ENCODE measurements at places on chromosomes 1 and 21.

- no peak for DNase-seq
Observed at GRCh38 chr1:168300626-168301025, 19.9 kb downstream of the TBX19 start.

DNA sequence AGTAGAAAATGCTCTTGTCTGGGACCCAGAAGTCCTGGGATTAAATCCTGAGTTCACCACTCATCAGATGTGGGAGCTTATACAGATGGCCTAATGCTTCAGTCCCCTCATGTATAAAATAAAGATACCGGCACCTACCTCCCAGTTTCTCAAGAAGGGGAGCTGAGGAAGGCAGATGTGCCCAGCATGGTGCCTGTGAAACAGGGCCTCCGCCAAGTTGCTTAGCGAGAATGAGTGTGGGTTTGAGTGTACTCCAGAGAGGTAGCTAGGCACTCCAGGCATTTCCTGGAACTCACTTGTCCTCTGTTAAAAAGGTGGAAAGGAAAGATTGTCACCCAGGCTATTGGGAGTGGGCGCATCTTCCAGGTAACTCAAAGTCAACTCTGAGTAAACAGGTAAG lies 37.8 kb downstream of the IER5 start:
- DNase-seq: no peak

DNA sequence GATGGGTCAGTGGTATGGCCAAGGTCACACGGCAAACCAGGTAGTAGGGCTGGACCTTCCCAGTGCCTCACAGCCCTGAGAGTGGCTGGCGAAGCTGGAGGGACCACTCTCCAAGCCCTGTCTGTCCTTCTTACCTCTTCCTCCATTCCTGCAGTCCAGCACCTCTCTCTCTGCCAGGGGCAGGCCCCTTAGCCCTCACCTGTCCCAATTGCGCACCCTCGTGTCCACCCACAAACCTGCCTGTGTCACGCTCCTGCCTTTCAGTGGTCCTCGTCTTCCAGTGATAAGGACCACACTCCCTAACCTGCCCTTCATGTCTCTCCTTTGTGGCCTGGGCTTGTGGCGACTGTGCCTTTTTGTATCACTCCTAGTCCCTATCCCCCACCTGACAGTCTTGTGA lies 3.4 kb downstream of the PODN start:
- no peak for DNase-seq

DNA sequence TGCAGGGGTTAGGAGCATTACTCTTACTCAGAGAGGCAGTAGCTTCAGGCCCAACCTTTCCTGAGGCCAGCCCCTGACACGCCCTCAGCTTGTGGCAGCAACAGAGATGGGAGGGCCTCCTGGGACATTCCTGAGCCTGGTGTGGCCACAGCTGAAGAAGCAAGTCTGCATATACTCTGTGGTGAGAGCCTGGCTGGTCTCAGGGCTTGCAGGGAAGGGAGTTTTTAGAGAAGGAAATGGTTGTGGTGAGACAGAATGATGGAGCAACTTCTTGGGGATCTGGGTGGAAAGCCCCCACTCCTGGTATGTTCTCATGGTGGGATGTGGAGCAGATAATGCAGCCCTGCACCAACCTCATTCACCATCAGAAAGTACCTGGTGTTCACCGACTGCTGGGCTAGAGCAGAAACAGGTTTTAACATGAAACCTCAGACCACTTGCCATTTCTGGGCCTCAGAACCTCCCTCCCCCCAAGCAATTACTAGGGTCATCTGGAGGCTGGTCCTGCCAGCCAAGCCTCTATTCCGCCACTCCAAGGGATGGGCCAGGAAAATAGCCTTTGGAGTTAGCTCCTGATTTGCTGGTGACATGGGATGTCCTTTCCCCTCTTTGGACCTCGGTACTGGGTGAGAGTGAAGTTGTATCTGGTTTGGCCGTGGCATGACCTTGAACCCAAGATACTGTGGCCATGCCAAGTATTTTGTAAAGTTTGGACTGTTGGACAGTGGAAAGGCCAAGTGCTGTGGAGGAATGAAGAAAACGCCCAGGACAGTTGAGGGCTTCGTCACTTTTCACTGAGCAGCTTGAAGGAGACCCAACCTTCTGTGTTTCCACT lies 28.1 kb upstream of the RNF19B start:
- DNase-seq: no peak

DNA sequence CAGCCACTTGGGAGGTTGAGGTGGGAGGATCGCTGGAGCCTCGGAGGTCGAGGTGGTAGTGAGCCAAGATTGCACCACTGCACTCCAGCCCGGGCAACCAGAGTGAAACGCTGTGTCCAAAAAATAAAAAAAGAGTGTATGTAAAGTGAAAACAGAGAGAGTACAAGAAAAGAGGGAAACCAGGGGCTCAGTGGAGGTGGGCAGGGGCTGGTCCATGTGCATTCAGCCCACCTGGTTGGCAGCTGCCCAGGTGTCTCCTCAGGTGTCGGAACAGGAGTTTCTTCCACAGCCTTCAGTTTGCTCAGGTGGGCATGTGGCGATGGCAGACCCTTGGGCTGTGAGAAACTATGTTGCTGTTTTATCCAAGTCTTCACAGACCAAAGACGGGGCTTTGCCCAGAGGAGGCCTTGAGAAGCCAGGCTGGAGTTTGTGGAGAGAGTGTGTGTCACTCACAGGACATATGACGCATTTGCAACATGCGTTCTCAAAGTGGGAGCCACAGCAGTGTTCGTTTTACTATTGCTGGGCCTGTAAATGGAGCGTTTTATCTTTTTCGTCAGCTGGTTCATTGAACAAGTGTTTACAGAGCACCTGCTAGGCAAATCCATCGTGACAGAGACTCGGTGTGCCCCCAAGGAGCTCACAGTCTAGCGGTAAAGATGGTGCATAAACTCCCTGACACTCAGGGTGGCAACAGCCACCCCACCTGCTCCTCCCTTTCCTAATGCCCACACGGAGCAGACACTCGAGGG lies 22.4 kb upstream of the SAMD11 start:
- no peak for DNase-seq

GRCh38 chr1:172867216-172867818 lies 183.4 kb downstream of the TNFSF18 start:
- no peak for DNase-seq

GRCh38 chr1:22450351-22451021 lies 1.2 kb upstream of the ZBTB40 start:
- DNase-seq: no peak

DNA sequence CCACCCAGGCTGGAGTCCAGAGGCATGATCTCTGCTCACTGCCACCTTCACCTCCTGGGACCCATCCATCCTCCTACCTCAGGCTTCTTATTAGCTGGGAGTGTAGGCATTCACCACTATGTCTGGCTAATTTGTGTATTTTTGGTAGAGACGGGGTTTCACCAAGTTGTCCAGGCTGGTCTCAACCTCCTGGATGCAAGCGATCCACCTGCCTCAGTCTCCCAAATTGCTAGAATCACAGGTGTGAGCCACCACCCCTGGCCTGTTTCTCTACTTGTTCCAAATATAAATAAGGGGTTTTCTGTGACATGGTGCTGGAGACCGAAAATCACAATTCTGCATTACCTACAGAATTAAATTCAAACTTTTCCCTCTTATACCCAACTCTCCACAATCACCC lies 36.6 kb upstream of the HSD3B1 start:
- DNase-seq: no peak

DNA sequence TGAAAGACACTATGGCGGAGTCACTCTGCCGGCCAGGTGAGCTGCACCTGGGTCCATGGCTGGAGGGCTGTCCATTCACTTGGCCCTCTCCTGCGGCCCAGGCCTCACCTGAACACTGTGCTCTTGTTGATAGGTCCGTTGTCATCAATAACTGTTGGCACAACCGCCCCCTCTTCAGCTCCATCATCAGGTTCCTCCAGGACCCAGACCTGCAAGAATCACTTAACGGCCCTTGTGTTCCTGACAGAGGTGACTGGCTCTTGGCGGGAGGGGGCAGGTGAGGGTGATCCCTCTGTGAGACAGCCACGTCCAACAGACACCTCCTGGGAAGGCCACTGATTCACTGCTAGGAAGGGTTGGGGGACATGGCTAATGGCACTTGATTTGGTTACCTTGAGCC lies 54.9 kb downstream of the INAVA start:
- no peak for DNase-seq

GRCh38 chr1:210098356-210098755 lies 134.2 kb upstream of the SERTAD4 start:
- DNase-seq: no peak

DNA sequence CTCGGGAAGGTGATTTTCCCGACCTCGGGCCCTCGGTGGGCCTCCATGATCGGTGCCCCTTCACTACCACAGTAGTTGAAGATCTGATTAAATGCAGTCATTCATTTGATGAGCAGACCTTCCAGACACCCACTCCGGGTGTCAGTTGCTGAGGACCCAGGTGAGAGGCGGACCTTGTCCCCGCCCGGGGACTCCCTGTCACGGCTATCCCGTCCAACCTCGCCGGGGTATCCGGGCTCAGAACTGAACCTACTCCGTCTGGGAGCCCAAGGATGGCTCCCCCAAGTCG lies 22.6 kb downstream of the RNU1-3 start:
- DNase-seq: no peak

GRCh38 chr1:221723018-221723847 lies 18.7 kb downstream of the DUSP10 start:
- DNase-seq: no peak

DNA sequence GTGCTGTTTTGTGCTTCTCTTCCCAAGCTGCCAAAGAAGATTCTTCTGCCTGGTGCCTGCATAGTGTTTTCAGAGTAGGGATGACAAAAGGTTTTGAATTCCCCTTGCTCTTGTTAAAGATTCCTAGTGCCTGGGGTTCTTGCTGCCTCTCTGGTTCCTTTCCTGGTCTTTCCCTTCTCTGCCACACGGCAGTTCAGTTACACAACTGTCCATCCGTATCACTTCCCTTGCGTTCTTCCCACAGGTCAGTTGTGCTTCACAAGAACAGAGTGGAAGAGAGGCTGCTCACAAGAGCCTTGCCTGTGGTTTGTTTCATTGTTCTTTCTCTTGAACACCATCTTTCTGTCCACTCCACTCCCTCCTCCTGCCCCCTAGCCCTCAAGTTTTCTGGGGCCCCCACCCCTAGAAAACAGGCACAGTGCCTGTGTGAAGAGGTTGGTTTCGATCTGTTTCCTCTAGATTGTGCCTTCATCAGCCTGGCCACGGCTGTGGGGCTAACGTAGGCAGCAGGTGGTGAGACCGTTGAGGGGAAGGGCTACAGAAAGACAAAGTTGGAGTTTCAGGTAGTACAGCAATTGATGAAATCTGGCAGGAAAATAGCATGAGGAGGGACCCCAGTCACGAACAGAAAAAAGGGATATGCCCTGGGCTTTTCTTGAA lies 5.8 kb downstream of the VASH2 start:
- DNase-seq: no peak

DNA sequence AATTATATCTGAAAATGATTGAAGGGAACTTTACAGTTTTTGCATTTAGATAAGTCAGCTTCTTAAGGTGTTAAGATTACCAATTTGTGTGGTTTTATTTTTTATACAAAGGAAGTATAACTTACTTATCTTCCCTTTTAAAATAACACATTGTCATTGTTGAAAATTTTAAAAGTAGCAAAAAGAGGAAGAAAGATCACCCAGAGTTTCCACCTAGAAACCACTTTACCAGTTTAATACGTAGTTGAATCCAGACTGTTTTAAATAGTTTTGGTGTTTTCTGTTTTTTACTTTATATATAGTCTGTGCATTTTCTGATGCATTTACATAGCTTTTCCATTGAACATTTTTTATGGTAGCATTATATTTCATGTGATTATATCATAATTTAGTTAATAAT lies 6.1 kb downstream of the CCDC18 start:
- DNase-seq: no peak
